ENCODE measurements at places on chromosomes 5 and 9.

GRCh38 chr5:71829206-71829605 lies 110.1 kb downstream of the CARTPT start:
- no peak for DNase-seq

DNA sequence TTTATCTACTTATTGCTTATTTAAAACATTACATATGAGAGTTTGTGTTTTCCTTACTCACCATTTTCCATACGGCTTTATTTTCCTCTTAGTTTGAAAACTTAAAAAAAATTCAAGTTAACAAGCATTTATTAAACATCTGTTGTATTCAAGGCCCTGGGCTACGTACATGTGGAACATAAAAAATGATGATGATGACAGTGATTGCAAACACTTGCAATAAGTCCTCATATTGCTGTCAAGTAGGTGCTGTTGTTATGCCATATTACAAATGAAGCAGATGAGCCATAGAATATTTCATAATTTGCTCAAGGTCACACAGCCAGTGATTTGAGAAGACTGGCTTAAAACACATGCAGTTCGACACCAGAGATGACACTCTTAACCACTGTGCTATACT lies 180.6 kb downstream of the COMMD10 start:
- DNase-seq, result no peak

GRCh38 chr5:104646416-104646815 lies 1083.8 kb upstream of the NUDT12 start:
- no peak for DNase-seq

DNA sequence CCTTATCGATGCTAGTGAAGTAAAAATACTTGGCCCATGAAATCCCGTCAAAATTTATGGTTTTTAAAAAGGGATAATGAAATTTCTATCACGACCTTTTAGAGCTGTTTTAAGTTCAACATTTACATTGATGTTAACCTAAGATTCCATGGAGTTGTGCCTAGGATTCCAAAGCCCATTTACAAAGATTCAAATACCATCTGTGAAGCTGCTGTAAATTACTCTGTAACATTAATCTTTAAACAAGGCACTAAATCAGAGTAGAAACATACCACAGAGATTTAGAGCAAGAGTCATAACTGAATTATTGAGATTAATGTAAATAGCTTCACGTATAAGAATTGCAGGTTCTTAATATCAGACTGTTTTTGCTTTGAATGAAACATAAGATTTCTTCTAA lies 17.7 kb downstream of the POU5F2 start:
- no peak for DNase-seq

DNA sequence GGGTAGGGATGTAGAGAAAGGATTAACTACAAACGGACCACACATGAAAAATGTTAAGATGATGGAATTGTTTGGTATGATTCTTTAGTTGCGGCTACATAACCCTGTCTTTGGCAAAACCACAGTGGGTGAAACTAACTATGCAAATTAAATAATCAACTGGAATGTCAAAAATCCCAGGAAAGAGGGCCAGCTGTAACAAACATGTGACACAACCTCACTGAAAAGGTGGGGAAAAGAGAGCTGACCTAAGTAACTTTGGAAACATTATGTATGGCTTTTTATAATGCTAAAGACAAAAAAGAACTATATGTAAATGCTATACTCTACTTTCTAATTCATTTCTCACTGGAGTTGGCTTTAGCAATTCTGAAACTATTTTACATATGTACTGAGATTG lies 252.0 kb downstream of the MRPS30 start:
- no peak for DNase-seq

DNA sequence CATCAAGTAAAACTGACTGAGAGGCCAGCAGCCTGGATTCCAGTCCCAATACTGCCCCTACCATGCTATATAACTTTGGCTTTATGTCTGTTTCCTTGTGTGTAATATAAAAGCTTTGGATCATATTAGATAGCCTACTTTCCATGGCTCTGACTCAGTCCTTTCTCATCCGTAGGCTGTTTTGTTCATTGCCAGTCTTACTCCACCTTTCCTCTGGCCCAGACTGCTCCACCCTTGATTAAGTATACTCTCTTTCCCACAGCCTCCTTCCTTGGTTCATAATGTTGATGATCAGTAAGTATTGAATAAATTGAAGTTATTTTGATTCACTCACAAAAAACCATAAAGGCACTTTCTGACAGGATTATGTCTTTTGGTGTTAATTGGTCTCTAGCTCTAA lies 1.5 kb upstream of the MRPS30 start:
- DNase-seq, result no peak

- DNase-seq, result no peak
These were observed 44.6 kb downstream of the IRF1 start for GRCh38 chr5:132445930-132446329.

DNA sequence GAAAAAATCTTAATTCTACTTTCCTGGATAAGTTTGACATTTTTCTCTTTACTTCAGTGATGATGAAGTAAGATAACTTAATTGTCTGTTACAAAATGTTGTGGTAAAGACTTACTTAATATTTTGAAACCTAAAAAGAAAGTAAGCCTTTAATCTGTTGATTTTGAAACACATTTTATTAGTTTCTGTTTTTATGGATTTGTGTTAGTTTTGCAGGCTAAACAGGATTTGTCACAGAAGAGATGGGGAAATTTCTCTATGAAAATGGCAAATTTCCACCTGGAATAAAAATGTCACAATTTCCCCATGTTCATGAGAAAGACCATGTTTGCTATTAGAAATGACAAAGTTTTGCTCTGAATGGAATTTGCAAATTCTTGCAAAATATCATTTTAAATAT lies 237.1 kb downstream of the RFX3 start:
- DNase-seq, result no peak

DNA sequence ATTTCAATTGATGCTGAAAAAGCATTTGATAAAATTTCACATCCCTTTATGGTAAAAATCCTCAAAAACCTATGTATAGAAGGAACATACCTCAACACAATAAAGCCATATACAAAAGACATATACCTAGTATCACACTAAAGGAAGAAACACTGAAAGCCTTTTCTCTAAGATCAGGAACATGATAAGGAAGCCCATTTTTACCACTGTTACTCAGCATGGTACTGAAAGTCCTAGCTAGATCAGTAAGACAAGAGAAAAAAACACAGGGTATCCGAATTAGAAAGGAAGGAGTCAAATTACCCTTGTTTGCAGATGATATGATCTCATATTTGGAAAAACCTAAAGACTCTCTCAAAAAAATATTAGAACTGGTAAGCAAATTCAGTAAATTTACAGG lies 350.2 kb upstream of the PDE4D start:
- no peak for DNase-seq

GRCh38 chr9:91727316-91727861 lies 222.6 kb downstream of the ROR2 start:
- DNase-seq, result no peak

- no peak for DNase-seq
These were observed 21.3 kb downstream of the NIPAL4 start for GRCh38 chr5:157481265-157481664.

- no peak for DNase-seq
These were observed 566.0 kb upstream of the DMAC1 start for GRCh38 chr9:8365466-8366160.

DNA sequence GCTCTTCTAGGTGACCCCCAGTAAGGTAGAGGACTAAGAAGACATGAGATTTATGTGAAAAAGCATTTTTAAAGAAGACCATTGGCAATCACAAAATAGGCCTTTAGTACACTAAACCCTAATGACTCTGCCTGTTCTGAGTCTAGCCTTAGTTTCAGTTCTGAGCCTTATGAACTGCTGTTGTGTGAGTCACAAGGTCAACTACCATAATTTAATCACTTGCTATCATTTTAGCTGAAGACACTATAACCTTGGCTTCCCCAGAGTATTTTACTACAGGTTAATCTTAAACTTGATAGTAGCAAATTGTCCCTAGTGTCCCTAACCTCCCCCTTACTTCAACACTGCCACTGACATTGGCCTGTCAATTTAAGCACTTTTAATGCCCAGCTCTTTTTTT lies 34.4 kb downstream of the APC start:
- DNase-seq, result no peak

DNA sequence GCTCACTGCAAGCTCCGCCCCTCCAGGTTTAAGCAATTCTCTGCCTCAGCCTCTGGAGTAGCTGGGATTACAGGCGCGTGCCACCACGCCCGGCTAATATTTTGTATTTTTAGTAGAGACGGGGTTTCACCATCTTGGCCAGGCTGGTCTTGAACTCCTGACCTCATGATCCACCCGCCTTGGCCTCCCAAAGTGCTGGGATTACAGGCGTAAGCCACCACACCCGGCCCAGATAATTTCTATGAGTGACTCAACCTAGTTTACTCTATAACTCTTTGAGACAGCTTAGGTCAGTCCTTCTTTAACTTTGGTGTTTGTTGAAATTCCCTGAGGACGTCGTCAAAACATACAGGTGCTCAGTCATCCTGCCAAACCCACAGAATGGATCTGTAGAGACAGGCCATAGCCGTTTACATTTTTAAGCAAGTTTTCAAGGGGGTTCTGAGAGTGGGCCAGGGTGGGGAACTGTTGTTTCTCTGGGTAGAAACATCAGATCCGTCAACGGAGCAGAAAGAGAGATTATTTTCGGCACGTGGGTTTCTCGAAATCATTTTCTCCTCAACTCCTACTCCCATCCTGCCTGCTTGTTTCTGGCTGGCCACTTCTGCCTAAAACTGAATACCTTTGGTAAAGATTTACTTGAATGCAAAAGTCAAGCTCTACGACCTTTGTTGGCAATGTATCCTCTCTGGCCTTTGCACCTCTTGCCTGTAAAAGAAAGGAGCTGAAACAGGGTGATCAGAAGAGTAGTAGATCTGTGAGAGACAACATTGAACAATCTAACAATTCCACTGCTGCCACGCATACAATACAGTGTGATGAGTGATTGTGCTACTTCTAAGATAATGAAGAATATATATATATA lies 6.0 kb upstream of the BOD1 start:
- no peak for DNase-seq

- DNase-seq, result no peak
These were observed 93.5 kb upstream of the ATG10 start for GRCh38 chr5:81878333-81878732.

DNA sequence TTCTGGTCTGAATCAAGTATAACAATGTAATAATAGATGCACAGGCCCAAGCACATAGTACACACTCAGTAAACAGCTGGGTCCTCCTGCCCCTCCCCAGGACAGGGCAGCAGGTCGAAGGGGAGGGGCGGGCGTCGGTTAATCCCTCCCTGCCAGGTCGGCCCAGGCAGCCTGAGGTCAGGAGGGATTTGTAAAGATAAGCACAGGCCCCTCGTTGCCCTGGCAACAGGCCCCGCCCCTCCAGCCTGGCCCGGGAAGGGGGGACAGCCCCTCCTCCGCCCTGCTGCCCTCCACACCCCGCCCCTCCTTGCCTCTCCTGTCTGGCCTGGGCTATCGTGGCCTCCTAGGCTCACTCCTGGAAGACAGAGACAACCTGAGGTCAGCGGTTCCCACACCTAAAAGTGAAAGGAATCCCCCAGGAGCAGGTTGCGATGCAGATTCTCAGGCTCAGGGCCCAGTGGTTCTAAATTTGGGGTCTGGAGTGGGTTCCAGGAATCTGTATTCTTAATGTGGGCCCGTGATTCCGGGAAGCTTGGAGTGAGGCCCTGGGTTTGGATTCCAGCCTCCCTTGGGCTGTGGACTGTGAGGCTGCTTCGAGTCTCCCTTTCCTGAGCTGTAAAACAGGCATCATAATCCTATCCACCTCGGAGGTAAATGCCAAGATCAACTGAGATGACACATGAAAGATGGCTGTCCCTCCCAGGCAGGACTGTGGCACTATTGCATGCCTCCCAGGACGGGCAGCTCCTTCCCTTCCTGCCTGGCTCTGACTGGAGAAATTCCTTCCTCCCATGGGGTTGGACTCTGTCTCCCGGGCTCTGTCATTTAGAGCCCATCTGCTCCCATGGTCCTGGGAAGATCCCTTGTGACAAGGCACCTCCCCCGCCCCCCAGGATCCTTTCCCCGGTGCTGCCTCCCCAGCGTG lies 4.4 kb downstream of the CRB2 start:
- DNase-seq, result no peak

- DNase-seq, result no peak
These were observed 57.8 kb downstream of the ZNF462 start for GRCh38 chr9:106920701-106921283.
